ENCODE measurements at places on chromosomes 2 and 18.

DNA sequence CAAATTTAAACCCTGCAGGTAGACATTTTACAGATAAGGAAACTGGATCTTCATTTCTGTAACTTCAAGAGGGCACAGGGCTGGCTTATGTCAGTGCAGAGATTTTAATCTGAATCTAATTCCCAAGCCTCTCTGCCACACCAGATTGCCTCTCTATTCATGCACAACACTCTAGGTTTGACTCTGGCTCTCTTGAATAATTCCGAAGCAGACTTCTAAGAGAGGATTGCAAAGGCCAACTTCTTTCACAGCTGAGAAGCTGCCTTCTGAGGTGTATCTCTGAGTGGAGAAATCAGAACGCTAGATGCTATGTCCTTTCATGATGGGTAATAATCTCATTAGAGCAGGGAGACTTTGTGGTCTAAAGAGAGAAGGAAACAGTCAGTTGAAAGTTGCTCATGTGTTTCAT lies 20.1 kb upstream of the MGAT5 start:
- DNase-seq: no peak

DNA sequence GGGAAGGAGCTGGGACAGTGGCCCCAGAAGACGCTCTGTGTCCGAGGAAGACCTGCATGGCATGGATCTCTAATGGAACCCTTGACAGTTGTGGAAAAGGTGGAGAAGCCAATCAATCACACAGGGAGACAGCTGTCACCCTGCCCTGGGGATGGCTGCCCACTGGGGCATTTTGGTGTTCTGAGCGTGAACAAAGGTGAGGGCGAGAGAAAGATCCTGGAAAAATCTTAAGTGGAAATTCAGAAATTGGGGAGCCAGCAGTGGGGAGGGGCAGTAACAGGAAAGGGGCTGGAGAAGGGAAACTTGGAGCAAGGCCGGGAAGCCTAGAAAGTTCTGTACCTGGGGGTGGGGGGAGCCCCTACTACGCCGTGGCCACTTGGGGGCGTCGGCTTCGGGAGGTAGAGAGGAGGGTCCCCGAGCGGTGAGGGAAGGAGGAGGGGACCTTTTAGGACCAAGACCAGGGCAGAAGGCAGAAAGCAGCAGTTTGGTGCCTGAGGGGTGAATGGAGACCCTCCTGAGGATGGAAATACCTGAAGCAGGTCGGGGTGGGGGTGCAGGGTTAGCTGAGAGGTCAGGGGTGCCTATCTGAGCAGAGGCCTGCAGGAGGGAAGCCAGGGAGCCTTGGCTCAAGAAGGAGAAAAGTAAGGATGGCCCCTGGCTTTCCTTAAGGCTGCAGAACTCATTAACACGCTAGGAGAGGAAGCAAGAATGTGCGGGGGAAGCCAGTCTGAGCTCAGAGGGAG lies 30.0 kb downstream of the NGEF start:
- DNase-seq: no peak

GRCh38 chr2:112493858-112494648 lies 12.1 kb downstream of the TTL start:
- peak; percentile 52 for DNase-seq

DNA sequence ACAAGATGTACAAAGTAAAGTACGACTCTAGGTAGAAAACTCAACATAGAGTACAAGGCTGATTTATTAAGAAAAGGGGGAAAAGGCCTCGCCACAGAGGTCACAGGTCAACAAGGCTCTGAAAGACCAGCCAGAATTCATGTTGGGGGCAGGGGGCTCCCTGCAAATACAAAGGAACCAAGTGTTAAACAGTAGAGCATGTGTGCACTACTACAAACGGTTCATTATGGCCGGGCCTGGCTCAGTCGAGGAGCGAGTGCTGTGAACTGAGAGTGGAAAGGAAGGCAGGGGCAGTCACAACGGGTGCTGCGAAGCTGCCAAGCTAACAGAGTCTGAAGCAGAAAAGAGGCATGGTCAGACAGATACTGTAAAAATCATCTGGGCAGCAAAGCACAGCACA lies 77.1 kb downstream of the MBOAT2 start:
- no peak for DNase-seq

DNA sequence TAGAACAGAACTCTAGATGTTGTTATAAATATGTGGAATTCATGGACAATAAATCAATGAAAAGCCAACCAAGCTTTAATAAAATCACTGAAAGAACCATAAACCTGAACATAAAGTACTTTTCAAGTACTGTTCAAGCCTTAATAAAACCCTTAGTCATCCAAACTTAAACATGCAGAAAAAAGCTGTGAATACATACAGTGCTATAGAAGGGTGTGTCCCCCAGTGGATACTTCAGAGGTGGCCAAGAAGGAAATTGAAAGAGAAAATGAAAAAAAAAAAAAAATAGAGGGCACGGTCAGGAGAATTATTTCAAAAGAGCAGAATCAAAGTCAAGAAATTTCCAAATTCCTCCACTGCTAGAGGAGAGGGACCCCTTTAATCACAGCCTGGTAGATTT lies 141.1 kb downstream of the SP100 start:
- peak; percentile 62 for DNase-seq

DNA sequence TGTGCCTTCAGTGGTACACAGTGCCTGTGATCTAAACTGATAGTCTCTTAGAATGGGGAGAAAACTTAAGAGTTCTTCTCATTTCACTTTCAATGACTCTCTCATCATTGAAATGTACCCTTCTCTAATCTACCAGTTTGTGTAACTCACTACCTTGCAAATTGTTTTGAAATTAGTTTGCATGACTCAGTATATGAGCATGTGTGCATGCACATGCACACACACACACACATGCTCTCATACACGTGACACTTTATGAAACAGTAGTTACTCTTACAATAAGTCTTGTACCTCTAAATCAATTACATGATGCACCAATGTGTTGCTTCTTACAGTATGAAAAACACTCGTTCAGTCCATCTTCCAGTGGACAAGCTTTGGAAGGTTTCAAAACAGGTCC lies 10.6 kb downstream of the LYPD6B start:
- DNase-seq: no peak

DNA sequence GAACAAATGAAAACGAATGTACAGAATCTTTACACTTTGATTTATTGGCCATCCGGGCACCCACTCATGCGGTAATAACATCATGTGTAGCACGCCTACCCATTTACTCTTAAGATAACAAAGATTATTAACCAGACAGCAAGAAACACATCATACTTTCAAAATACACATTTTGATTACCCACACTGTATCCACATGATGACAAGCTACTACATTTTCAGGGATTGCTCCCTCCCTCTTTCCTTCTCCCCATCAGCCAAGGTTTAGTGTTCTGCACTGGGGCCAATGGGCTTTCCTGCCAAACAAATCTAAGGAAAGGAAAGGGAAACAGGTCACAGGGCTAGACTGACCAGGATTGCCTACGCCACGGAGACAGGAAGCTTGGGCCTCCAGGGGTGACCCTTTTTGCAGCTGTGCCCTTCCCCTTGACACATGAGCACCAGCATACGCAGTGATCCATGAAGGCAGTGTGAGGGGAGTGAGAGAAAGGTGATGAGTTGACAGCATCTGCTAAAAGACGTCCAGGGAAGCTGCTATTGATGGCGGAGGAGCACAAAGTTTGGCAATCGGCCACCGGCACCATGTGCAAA lies 76.5 kb downstream of the ZNF521 start:
- no peak for DNase-seq

GRCh38 chr2:71306762-71307161 lies 24.8 kb upstream of the ZNF638 start:
- no peak for DNase-seq

DNA sequence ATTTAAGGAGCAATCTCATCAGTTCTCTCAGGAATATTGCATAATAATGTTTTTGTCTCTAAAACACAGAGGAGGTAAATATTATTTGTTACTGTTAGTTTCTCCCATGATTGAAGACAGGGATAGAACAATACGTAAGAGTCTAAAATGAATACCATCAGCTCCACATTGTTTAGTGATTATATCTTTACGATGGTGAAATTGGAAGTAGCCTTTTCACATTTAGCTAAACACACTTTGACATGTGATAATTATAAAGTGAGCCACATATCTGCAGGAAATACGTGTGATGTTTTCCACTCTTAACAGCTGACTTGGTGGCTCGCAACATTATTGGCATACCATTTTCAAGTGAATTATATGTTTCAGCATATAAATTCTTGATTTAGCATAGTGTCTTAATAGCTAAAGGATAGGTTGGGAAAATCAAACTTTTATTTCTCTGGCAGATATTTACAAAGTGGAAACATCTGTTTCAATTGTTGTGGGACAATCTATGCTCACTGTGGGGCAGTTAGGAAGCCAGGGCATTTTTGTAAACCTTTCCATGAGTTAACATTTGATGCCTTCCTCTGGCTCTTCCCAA lies 208.1 kb upstream of the RASGRP3 start:
- no peak for DNase-seq

- DNase-seq: no peak
These were observed 78.0 kb upstream of the RPL31 start for GRCh38 chr2:100924122-100924519.

DNA sequence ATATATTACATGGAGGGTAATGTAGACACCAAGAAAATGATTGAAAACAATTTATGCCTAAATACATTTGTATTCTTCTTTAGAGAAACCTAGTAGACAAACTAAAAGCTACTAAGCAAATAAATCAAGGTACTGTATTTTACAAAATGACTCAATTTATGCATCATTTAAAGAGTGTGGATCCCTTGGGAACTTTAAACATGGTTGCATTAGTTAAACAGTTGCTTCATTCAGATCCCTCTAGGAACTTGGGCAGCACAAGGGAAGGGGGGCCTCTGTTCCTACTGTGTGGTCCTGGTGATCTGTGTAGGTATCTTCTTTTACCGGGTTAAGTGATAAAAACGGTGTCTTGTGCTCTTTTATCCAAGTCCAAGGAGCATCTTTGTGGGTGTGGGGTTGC lies 31.5 kb upstream of the ATP8B1 start:
- no peak for DNase-seq

DNA sequence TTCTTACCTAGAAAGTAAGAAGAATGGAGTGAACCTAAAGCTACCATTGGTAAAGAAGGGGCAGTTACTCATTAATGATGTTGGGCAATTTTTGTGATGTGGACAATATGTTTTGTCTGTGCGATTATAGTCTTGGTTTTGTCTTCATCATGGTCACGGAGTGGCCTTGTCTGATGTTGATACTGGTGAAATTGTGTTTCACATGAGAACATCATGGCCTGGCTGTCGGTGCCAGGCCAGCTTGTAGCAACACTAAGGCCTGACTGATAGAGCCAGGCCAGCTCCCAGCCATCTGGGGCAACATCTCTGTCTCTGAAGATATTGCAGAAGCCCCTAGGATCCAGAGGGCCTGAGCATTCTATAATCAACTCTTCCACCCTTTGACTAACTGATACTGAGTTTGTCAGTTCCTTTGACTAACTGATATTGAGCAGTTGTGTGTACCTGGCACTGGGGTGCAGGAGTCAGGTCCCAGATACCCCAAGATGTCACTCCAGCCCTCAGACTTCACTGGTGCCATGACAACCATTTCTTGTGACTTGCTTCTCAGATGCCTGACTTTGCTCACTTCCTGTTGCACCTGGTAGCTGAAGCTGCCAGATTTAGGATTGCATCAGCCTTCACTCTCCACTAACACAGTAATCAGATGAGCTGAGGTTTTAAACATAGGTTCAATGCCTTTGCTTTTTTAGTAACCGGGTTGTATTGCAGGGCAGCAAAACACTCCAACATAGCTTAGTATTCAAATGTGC lies 62.5 kb downstream of the RPIA start:
- no peak for DNase-seq

DNA sequence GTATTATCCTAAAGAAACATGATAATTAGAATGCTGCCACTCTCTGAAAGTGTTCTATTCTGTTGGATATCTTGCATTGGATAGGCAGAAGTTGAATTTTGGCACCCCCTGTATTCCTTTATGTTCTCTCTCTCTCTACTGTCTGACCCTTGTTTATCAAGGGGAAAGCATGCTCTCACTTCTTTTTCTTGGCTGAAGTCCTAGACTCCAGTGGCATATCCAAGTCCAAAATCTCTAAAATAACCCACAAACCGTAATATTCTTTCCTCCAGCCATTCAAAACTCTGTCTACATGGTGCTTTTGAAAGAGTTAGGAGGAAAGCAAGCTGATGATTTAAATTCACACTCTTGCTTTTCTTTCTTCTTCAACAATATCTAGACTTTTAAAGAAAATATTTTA lies 669.7 kb downstream of the TDRD15 start:
- no peak for DNase-seq

- DNase-seq: no peak
These were observed 3.6 kb upstream of the RAB11FIP5 start for GRCh38 chr2:73116182-73116960.

- no peak for DNase-seq
These were observed 356.4 kb downstream of the SLC4A3 start for GRCh38 chr2:219983836-219984235.

DNA sequence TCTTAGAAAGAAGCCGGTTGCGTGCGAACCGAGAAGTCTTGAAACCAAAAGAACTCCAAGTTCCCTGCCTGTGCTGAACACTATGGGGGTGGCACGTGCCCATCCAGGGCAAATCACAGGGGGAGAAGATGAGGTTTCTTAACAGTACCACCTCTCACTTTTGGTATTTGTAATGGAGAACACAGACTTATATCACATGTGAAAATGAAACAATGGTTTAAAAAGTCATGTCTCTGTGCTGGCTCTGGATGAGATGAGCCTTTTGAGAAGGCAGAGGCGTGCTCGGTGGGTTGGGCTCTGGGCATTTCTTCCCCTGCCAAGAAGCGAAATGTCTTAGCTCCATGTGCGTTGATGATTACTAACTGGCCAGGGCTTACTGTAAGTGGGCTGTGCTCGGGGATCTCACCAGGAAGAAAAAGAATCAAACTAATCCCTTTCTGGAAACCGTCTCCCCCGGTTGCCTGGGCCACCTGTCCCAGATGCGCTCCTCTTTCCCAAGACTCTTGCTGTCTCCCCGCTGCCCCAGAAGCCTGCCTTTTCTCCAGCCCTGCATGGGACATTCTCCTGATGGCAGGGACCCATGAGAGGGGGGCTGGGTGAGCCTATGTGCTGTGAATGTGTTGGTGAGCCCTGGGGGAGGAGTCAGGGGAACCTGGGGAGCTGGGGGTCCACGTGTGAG lies 252.9 kb downstream of the PRKCE start:
- DNase-seq: no peak

DNA sequence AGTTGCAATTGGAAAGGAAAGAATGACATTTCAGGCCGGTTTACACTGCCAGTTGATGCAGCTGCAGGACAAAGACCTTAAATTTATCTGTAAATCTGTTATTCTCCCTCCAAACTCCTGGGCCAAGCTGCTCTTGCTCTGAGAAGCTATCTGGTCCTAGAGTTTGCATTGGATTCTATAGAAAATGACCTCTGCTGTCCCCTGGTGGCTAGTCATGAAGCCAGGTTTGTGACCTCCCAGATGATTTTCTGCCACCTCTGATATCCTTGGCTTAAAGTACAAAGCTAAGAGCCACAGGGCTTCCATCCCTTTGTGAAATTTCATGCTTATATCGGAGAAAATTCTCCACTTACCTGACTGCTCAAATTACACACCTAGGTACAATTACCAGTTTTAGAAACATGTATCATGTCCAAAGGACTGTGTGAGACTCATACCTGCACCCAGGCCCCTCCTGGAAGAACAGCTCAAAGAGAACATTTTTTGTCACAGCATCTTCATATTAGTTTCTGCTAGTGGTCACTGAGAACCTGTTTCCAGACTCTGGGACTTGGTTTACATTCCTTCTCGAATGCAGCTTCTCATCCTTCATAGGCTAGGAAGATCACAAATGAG lies 28.9 kb upstream of the IER3IP1 start:
- DNase-seq: peak; percentile 42
